ENCODE measurements at places on chromosomes 1 and 21.
A peak's percentile ranks its signal among the peaks of the same experiment; 100 is the strongest.

GRCh38 chr1:192689459-192689858, 53.5 kb downstream of the RGS13 start:
- no peak for DNase-seq

- no peak for DNase-seq
Measured at GRCh38 chr21:33568448-33568847, 20.0 kb downstream of the DONSON start.

GRCh38 chr21:32477424-32477745, 64.9 kb downstream of the EVA1C start:
- no peak for DNase-seq

GRCh38 chr1:64733581-64734286, 11.1 kb upstream of the RAVER2 start:
- no peak for DNase-seq

GRCh38 chr1:178066908-178067614, 26.8 kb upstream of the RASAL2 start:
- no peak for DNase-seq

DNA sequence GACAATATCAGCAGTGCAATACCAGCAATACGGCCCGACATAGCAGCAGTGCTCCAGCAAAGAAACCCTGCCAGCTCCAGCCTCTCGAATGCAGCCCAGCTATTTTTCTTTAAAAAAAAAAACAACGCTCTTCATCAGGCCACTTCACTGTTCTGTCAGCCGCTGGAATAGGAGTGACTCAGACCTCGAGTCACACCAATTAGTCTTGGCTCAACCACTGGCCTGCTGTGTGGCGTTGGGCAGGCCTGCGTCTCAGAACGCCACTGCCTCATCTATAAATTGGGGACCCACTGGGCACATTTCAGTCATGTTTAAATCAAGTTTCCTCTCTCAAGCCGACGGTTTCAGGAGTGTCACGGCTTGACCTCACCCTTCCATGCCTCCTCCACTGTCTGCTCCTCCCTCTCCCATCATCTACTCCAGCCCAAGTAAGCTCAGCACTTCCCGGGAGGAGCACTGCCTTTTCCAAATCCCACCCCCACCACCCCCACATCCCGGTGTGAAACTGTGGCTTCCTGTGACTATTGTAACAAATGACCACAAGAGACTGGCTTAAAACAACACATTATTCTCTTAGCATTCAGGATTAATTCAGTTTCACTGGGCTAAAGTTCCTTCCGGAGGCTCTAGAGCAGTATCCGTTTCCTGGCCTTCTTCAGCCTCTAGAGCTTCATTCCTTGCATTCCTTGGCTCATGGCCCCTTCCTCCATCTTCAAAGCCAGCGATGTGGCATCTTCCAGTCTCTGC, 71.9 kb upstream of the EFHD2 start:
- DNase-seq, result no peak

- DNase-seq, result no peak
Measured at GRCh38 chr1:209390764-209391163, 192.8 kb upstream of the CAMK1G start.

- no peak for DNase-seq
Measured at GRCh38 chr1:172609528-172609927, 49.4 kb upstream of the FASLG start.

GRCh38 chr1:233675893-233676292, 62.0 kb downstream of the KCNK1 start:
- DNase-seq, result no peak

GRCh38 chr1:154941333-154942013, 5.0 kb upstream of the PMVK start:
- peak; percentile 79 for DNase-seq

- DNase-seq, result no peak
Measured at GRCh38 chr1:61647142-61647541, 77.8 kb downstream of the TM2D1 start.

- DNase-seq, result peak; percentile 46
Measured at GRCh38 chr1:153535242-153536011, at the start of gene S100A6. Gene S100A6, minus strand, starts transcription at chr1:153535991. Its CDS starts 652 bp downstream, at chr1:153535339.

- DNase-seq, result no peak
Measured at GRCh38 chr1:107550358-107550757, 409.5 kb downstream of the NTNG1 start.

DNA sequence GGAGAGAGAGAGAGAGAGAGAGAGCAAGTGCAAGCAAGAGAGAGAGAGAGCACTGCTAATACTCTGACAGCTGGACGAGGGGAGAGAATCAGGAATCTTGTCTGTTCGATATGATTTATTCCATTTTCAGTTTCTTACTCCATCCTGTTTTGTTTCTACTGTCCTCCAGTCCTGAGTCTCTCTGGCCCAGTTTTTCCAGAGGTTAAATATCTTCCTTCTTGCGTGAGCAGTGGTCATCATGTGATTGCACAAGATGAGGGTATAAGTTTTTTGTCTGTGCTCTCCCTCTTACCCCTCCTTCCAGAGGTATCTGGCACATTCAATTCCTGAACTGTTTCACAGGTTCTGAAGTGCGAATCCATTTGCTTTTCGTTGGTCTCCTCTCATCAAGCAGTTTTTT, 16.8 kb downstream of the UBE2U start:
- no peak for DNase-seq

DNA sequence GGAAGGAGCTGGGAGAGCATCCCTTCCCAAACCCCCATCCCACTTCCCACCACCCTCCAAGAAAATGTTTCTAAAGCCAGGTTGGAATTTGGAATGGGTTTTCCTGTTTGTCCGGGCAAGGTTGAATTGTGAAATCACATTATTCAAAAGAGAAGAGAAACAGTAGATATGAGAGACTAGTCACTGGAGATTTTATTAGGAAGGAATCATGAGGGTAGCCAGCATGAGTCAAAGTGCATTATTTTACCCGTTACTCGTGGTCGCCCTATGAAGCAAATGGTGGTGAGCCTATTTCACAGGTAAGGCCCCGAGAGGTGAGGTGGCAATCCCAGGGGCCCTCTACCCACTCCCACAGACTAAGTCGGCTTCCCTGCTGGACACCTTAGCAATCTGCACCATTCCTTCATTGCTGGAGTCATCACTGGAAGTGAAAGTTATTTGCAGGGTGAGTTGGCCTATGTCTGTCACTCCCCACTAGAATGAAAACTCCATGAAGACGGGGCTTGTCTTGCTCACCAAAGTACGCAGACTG, 52.8 kb downstream of the TOMM20 start:
- no peak for DNase-seq

DNA sequence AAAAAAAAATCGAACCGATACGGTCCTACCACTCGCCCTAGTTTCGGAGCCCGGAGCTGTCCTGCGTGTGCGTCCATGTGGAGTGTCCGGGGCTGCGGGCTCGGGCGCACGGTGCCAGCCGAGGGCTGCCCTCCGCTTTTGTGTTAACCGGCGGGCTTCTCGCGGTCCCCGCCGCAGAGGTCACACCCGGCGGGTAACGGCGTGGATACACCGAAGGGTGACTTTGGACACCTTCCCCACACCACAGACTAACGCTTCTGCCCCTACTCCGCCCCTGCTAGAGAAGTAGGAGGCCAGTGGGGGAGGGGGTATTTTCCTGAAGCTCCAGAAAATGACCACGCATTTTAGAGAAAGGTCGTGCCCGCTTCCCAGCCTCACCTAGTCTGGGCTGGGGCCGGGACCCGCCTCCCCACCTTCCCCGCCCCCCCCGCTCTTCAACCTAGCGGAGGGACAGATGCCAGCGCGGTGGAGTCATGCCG, 609 bp upstream of the ATF3 start:
- no peak for DNase-seq

GRCh38 chr1:21586222-21586621, 77.0 kb downstream of the ALPL start:
- no peak for DNase-seq

DNA sequence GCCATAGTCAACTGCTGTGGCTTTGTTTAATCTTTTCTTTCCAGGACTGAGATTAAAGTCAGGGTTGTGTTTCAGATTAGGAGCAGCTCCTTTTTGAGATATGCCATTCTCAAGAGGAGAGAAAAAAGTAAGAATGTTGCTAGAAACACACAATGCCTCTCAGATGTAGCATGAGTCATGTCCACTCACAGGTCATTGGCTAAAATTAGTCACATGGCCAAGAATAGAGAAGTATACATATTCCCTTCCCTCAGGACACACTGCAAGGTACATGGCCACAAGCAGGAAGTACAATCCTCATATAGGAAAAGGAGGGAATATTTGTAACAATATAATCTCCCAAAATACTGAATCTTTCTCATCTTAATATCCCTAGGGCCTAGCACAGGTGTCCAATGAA, 141.9 kb upstream of the PTBP2 start:
- DNase-seq, result no peak

DNA sequence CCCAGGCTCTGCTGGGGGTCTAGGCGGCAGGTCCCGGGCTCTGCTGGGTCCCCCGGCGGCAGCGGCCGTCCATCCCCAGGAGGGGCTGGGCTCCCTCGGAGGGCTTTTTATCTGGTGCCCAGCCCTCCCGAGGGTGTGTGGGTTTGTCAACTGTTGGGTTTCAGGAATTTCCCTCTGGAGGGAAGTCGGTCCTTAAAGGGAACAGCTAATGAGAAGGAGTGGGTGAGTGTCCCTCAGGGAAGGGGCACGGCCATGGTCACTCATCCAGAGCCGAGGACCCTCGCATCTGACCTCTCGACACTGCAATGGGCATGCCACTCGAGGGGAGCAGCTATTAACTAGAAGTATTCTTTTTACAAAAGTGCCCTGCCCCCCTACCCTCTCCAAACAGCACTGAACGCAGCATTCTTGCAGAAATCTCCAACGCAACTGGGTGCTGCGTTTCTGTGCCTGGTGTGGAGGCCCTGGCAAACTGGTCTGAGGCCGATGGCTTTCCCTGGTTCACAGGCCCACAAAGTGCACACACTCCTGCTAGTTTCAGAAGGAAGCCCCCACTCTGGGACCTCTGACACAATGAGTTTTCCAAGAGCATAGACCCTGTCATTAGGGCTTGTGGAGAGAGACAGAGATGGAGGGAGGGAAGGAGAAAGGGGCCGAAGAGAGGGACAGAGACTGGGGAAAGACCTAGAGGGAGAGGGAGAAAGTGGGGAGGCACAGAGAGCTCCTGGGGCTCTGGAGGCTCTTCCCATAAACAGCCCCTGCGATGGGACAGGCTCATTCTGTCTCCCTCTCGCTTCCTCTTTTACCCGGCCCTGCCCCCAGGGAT, 1.0 kb upstream of the TSPEAR start:
- DNase-seq, result no peak

GRCh38 chr1:161407451-161407985, 39.8 kb upstream of the CFAP126 start:
- no peak for DNase-seq

DNA sequence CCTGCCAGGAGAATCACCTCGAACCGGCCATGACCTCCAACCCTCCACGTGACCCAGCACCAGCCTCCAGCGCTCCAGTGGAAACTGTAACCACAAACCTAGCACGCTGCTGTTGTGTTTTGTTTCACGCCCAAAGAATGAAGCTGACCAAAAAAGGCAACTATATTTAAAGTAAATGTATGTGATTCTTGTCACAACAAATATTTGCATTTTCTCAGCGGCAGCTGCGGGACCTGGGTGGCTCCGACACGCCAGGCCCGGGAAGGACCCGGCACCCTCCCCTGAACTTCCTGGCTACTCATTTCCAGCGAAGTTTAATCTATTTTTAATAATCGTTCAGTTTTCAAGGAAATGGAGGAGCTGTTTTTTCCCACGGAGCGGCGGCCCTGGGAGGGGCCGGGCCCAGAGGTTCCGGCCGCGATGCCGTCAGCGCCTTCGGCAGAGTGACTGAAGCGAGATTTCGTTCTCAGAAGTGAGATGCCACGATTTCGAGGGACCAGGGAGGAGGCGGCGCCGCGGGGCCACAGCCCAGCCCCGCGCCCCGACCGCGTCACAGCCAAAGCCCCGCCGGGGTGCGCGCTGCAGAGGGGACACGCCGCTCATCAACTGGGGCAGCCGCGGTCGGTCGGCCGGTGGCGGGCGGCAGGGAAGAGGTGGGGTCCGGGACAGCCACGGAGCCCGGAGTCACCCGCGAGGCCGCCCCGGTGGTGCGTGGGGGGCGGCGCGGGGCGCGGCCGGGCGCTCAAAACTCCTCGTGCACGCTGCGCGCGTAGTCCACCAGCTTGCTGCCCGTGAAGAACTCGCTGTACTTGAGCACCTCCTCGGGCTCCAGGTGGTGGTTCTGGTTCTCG, 3.0 kb upstream of the TNFRSF4 start:
- no peak for DNase-seq

DNA sequence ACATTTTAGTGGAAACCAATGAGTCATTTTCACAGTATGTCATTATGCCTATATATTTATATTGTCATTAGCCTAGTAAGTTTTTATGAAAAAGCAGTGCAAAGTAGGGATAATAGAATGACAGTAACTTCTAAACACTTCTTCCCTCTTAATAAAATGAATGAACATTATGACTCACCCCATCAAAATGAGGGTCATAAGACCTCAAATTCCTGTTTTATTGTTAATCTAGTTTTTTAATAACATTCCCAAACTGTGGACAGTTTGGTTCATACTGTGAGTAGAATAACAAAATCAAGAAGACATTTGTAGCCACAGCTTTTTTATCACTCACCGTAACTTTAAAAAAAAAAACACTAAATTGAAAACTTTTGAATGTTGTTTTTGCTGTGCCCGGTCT, 160.5 kb downstream of the LRRC40 start:
- no peak for DNase-seq

GRCh38 chr1:230365723-230366307, 60.3 kb downstream of the PGBD5 start:
- DNase-seq, result no peak
